ENCODE measurements at places on chromosomes 1 and 21.
A peak's percentile ranks its signal among the peaks of the same experiment; 100 is the strongest.

GRCh38 chr1:15656464-15656863, 27.7 kb upstream of the PLEKHM2 start:
- no peak for DNase-seq

- DNase-seq, result peak; percentile 30
These were observed 33.7 kb downstream of the MRPL39 start for GRCh38 chr21:25573409-25574206.

DNA sequence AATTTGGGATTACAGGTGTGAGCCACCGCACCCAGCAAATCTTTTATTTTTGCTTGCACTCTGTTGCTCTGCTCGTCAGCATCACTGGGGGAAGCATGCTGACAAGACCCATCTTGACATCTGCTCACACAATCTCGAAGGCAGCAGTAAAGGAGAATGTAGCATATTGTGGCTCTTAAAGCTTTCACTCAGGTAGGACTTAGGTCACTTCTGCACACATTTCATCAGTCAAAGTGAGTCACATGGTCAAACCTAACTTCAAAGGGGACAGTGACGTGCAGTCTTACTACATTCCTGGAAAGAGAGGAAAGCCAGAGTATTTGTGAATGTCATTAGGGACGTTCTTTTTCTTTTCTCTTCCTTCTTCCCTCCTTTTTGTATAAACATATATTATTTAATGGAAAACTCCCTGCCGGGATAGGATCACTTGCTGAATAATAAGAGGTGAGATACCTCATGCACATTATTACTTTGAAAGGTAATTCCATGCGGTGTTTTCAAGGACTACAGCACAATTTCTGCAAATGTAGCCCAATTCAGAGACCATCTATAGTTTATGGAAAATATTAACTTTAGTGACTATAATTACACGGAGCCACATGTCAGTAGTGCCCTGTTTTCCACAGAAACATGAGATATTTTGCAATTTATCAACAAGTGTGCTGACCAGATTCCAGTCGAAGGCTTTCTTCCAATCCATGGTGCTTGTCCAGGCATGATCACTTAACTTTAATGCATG, 19.3 kb upstream of the ACBD6 start:
- DNase-seq, result no peak

GRCh38 chr1:48644905-48645605, 131.6 kb downstream of the BEND5 start:
- DNase-seq, result no peak

DNA sequence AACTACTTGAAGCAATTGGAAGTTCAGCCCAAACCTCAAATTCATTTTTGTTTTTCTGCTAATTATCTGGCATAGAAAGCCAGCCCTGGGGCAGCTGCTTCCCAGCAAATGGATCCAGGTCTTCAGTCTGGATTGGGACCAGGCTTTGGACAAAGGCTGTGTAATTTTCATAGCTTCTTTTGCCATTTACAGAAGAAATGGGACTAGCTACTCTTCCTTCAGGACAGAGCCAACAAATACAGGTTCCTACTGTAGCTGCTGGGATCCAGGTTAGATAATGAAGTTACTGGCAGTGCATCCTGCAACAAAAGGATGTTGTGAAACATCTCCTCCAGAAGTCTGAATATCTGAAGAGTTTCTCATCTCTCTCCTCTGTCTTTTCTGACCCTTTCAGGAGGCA, 171.5 kb upstream of the CAMK1G start:
- DNase-seq, result no peak

- no peak for DNase-seq
These were observed 10.5 kb downstream of the BRINP2 start for GRCh38 chr1:177181280-177181630.

DNA sequence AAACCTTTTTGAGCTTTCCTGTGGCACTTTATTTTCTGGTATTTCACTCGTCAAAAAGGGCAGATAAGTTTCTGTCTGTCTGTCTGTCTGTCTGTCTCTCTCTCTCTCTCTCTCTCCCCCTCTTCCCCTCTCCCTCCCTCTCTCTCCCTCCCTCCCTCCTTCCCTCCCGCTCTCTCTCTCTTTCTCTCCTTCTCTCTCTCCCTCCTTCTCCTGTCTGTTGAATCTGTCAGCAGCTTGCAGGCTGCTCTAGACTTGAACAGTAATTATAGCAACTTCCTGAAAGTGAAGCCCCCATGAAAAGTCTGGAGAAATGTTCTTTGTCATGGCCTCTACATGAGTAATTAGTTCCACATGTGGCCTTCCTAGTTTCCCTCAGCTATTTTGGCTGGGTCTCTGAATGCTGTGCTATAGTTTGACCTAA, 275.2 kb upstream of the C1orf105 start:
- no peak for DNase-seq

DNA sequence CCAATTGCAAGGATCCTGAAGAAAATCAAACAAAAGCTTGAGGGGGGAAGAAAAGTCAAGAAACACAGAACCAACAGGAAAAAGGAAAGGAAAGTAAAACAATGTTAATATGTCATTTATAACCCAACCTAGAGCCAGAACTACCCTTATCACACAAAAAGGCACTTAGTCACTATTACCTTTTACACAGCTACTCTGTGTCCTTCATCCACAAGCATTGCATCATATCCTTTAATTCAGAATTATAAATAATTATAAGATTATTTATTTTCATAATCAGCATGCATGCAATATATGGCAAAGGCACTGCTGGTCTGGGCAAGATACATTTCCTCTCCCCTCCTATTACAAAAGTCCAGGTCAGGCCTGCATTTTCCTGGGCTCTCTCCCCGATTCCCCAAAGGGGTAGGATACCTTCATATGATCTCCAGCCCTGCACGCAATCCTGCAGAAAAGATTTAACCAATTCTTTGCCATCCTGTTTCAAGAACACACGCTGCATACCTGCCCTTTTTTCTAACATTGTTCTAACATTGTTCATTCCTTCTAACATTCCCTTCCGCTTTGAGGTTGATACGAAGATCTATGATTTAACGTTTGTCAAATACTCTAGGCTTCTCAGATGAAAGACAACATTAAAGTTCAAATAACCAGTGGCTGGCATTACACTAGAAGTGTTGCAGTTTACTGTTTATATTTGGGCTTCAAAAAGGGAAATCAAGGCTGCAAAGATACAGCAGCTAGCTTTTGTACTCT, 4.3 kb downstream of the PTPN14 start:
- DNase-seq, result no peak

DNA sequence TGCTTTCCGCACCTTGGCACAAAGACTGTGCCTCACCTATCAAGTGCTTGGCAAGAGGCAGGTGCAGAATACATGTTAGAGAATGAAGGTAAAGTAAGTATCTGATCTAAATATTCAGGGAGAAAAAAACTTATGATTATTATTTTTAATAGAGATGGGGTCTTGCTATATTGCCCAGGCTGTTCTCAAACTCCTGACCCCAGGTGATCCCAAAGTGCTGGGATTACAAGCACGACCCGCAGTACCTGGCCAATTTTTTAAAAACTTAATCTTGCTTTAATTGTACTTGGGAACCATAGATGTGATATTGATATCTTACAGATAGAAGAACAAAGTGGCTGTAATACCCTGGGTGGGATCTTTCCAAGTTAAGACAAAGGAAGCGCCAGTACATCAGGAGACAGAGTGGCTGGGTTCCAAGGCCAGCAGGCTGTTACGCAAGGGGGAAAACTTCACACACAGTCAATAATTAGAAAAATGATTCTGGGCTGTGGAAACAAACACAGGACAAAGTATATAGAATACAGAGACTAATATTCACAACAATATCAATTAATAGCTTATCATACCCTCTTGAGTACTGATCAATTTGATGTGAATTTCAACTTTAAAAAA, 58.6 kb upstream of the ATP1A1 start:
- no peak for DNase-seq

- DNase-seq, result no peak
These were observed 5.3 kb downstream of the UAP1 start for GRCh38 chr1:162566870-162567269.

DNA sequence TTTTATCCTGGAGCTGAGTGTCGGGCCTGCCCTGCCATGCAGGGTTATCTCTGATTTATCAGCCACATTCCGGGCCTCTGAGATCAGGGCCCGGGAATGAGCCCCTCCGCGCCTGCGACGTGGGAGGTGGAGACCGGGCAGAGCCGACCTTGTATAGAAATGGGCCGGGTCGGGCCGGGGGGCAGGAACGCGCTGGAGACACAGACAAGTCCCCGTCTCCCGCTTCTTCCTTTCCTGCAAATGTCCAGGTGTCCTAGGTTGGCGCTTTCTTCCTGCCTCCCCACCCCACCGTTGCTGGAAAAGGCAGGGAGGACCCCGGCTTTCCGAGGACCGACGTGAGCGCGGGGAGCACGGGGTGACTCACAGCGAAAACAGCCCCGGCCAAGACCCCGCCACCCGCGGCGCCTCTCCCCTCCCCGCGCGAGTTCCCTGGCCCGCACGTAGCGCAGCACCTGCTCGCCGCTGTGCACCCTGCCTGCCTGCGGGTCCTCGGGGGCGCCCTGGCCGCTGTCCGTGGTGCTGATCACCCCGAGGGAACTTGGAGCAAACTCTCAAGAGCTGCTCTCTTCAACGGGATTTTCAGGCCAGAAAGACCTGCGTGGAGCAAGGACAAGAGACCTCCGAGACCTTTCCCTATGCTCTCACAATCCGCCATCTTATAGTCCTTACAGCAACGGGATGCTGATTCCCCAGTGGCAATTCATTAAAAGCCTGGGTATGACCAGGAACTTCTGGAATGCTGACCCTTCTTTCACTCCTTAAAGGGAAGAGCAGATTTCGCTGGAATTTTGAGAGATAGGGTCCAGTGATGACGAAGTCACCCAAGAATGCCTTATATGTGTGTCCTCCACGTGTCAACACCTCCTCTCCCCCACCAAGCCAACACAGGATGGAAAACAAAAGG, 475 bp upstream of the NPPB start:
- DNase-seq, result peak; percentile 53

DNA sequence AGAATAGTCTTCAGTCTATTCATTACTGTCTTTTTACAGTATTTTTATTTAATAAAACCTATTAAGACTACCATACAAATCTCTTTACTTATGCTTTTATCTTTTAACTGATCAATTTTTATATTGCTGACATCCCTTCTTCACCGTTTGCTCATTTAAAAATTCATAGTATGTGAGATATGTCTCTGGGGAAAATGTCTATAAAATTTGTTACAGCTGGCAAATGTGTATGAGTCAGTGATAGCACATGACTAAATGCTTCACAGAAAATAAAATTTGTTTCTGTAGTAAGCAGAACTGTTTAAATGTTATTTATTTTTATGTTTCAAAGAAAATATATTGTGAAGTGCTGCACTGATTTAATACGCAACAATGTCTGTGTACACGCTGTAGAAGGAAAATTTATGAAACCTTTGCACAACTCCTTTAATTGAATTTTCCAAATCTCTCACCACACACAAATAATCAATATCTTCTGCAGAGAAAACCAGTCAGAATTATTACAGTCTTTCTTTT, 74.2 kb downstream of the ITGB3BP start:
- DNase-seq, result no peak

- no peak for DNase-seq
These were observed 6.8 kb downstream of the TENT5B start for GRCh38 chr1:27005648-27006496.

DNA sequence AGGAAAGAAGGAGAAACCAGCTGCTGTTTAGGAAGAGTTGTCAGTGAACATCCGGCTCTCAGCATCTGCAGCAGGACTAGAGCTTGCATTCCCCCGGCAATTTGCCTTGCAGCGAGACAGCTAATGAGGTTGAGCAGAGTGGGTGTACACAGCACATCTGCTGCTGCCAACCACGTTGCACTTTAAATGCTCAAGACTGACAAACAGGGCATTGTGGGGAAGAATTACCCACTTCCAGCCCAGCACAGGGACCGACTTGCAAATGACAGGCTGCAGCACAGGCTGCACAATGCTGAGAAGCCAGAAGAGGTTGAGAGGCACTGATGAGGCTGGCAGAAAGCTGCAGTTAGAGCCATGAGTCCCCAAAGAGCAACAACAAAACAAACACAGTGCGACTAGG, 47.5 kb upstream of the PLA2G2C start:
- no peak for DNase-seq

DNA sequence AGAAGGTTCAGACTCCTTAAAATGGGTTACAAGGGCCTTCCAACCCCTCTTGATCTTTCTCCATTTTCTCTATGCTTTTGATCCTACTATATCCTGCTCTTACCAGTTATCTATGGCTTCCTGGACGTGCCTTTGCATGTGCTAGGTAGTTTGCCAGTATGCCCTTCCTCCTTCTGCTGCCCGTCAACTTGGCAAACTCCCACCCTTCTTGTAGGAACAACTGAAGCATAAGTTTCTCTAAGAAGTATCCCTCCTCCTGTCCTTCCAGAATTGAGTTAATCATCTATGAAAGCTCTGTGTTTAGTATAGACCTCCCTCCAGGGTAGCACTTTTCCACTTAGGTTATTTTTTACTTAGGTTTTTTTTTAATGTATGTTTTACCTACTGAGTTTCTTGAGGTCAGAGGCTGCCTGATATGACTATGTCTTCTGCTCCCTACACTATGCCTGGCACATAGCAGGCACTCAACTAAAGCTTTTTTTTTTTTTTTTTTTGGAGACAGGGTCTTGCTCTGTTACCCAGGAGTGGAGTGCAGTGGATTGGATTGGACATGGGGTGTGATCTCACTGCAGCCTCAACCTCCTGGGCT, 10.0 kb upstream of the IGSF3 start:
- DNase-seq, result no peak

- DNase-seq, result no peak
These were observed 21.6 kb downstream of the TNN start for GRCh38 chr1:175089136-175089718.

- DNase-seq, result no peak
These were observed 52.4 kb upstream of the USP1 start for GRCh38 chr1:62384276-62385005.

GRCh38 chr21:42306366-42307035, 8.7 kb downstream of the TFF3 start:
- DNase-seq, result no peak

DNA sequence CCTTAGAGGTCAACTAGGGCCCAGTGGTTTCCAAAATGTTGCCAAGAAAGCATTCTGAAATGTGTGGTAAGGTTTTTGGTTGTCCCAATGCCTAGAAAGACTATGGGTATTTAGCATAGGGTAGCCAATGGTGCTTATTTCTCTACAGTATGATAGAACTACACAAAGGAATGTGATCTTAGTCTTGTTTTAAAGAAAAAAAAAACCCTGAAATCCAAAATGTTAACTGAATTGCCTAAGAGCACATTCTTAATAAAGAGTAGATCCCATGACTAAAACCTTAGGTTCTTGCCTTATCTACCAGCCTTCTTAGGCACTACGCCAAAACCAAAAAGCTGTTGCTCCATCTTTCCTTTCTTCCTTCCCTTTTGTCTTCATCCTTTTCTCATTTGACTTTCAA, 428.2 kb downstream of the MRPL39 start:
- no peak for DNase-seq
